Stimulated activated CD4-positive, alpha-beta T cell treated with anti-CD3 and anti-CD28 coated beads, Interleukin-4, amount 100 ng/mL, for 24 hours (primary cell): ENCODE measurements at places on chromosomes 4 and X.

- no peak for DNase-seq
Observed at GRCh38 chr4:77493829-77494551, 111.6 kb upstream of the CXCL13 start.

DNA sequence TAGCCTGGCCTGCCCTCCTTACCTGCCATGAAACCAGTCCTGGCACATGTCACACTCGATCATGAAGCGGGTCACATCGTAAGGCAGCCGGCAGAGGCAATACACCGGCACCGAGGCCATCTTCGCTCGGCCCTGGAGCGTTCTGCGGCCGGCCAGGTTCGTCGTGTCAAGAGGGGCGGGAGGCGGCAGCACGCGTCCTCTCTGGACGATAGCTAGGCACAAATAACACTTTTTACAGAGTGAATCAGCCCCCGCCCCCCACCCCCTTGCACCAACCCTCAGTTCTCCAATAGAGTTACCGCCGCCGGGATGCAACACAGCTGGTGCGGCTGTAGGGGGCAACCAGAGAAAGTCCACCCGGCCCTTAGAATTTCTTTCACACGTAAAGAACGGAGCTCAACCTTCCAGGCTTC, 1.7 kb downstream of the PHF8 start:
- DNase-seq: peak; percentile 44

DNA sequence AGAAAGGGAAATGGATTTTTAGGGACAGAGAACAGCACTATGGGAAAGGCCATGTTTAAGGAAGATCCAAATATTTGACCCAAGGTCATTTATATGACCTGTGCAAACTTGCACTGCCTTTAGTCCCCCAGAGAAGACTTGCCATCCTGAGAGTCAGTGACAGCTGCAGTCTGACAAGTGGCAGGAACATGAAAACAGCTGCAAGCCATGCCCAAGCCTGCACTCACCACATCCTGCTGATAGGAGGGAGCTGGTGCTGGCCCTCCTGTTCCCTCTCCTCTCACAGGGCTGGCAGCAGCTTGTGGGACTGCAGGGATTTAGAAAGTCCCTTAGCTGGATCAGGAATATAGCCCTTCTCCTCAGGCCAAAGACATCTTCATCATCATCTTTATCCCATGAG, 187.7 kb downstream of the RAP1GDS1 start:
- DNase-seq: no peak

GRCh38 chrX:135893294-135893817, at the start of the genes CT45A10 and SAGE1:
CT45A10 (minus strand) TSS chrX:135893444; CDS start chrX:135885344, 8,100 bp downstream.
SAGE1 (plus strand) TSS chrX:135893716; CDS start chrX:135896243, 2,527 bp downstream.
- no peak for DNase-seq

DNA sequence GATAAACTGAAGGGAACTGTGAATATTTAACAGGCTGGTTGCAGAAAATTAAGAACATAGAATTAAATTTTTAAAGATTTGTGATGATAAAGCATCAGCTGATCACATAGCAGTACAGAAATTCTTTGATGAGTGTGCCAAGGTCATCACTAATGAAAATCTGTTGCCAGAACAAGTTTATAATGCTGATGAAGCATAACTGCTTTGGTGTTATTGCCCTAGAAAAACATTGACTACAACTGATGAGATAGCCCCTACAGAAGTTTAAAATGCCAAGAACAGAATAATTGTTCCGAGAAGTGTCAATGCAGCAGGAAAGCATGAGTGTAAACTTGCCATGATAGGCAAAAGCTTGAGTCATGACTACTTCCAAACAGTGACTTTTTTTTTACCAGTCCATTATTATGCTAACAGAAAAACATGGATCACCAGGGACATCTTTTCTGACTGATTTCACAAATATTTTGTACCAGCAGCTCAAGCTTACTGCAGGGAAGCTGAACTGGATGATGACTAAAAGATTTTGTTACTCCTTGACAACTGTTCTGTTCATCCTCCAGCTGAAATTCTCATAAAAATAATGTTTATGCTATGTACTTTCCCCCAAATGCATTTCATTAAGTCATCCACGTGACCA, 1136.6 kb downstream of the FAT4 start:
- DNase-seq: no peak

DNA sequence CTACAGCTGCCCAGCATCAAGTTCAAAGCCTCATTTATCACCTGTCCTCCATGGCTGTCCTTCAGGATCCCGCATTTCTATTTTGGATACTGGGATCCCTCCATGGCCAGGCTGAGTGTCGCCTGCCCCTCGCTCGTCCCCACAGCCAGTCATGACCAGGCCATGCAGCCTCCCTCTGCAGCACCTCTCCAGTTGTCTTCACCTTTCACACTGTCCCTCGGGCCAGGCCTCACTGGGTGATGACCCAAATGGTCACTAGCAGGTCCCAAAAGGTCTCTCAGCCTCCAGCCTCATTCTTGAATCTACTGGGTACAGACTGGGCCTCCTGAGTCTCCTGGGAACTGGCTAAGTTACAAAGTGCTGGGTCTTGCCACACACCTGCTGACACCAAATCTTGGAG, 48.7 kb upstream of the HELT start:
- DNase-seq: no peak

- DNase-seq: no peak
Observed at GRCh38 chrX:9293051-9293496, 171.8 kb upstream of the TBL1X start.

GRCh38 chr4:29051381-29051965, 1668.7 kb upstream of the PCDH7 start:
- no peak for DNase-seq

DNA sequence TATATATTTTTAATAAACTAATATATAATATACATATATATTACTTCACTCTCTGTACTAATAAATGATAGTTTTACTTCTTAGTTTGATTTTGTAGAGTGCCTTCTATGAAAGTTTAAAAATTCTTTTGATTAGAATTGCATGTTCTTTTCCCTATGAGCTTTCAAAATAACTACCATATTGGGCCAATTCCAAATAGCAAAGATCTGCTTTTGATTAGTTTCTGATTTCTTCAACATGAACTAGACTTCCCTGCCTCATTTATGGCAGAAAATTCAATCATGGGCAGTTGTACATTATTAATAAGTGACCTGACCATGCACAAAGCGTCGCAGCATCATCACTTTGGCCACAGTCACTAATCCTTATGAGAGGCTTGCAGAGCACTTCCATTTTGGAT, 48.9 kb upstream of the TEX13A start:
- no peak for DNase-seq

DNA sequence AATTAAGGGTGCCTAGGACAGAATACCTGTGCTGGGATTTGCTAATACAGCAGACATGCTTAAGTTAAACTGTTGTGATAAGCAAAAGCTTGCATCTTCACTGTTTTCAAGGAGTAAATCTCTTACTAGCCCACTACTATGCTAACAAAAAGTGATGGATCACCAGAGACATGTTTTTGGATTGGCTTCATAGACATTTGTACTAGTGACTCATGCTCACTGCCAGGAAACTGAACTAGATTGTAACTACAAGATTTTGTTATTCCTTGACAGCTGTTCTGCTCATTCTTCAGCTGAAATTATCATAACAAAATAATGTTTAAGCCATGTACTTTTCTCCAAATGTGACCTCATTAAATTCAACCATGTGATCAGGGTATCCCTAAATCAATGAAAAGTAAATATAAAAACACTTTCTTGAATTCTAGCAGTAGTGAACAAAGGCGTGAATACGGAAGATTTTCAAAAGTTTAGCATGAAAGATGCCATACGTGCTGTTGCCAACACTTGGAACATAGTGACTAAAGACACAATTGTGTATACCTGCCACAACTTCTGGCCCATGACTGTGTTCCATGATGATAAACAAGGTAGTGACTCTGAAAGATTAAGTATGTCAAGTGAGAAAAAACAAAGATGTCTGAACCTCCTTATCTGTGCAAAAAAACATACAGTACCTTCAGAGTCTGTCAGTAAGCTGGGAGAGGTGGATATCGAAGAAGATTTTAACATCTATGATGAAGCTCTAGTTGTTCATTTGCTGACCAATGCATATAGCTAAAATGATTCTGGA, 154.0 kb downstream of the BTC start:
- DNase-seq: no peak
